ENCODE measurements at places on chromosomes 12 and 14.

DNA sequence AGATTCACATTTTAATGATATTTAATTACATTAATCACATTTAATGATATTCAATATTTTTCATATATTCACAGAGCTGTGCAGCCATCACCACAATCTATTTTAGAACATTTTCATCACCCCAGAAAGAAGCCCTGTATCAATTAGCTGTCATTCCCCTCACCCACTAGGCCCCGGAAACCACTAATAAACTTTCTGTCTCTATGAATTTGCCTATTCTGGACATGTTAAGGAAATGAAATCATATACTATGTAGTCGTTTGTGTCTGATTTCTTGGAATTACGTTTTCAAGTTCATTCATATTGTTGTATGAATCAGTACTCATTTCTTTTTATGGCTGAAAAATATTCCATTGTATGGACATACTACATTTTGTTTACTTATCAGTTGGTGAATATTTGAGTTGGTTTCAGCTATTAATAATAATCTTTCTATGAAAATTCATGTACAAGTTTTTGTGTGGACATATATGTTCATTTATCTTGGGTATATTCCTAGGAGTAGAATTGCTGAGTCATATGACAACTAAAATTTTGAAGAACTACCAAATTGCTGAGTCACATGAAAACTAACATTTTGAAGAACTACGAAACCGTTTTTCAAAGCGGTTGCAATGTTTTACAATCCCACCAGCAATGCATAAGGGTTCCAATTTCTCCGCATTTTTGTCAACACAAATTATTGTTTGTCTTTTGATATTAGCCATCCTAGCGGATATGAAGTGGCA lies 11.7 kb upstream of the OTOGL start:
- no peak for DNase-seq

GRCh38 chr14:45686771-45687170 lies 433.8 kb upstream of the MIS18BP1 start:
- no peak for DNase-seq

DNA sequence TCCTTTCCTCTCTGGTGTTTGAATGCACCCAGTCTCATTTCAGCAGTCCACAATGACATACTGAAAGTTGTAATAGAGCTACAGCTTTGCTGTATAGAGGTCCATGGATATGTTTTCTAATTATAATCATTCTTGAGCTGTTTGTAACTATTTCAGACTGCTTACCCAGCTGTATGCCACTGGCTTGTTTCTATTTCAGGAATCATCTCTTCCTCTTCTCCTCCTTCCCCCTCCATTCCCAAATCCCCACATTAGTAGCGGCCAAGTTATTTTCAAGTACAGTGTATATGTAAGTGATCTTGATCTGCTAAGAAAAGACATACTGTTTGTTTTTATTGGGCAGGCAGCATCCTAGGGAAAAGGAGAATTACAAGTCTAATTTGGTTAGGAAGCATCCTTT lies 775.0 kb downstream of the DIO2 start:
- DNase-seq, result no peak

GRCh38 chr12:105935106-105935505 lies 203.6 kb downstream of the NUAK1 start:
- DNase-seq, result no peak

DNA sequence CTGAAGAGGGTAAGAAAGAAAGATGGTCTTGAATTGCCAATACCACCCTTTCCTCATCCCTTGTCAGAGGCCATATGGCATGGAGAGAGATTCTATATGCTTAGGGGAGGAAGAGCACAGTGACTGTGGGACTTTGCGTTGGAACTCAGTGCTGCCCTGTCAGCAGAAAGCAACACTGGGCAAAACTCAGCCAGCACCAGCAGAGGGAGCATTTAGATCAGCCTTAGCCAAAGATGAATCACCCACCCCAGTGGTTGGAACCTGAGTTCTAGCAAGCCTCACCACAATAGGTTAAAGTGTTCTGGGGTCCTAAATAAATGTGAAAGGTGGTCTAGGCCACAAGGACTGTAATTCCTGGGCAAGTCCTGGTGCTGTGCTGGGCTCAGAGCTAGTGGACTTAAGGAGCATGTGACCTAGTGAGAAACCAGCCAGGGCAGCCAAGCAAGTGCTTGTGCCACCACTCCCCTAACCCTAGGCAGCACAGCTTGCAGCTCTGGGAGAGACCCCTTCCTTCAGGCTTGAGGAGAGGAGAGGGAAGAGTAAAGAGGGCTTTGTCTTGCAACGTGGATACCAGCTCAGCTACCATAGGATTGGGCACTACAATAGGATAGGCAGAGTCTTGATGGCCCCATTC lies 11.4 kb upstream of the BCAT1 start:
- DNase-seq, result peak; percentile 61

GRCh38 chr14:96711559-96712267 lies 85.5 kb upstream of the VRK1 start:
- DNase-seq, result no peak
